ENCODE measurements at places on chromosomes 5 and 9.

DNA sequence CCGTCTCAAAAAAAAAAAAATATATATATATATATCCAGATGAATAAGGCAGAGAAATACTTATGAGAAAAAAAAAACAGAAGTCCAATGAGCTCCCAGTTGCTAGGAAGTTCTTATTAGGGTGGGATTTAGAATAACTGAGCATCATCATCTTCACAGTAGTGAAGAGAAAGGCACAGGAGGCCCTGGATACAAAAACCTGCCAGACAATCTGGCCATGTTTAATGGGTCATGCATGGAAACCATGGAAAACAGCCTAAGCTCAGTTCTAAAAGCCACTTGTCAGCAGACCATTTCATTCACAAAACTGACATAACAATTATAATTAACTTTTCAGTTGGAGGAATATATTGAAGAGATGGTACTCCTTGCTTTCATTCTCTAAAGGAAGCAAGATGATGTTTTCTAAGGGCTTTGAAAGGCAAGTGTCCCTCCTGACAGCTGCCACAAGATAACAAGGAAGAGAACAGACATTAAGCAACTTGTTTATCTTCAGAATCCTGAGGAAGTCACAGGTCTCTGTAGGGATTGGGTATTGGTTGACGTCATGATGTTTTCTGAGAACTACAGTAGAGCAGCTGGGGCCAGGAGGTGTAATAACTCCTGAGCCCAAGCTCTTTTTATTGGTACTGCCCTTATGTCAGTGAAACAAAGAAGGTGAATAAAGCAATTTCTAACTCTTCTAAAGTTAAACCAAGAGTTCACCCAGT, 463.1 kb downstream of the DMAC1 start:
- no peak for DNase-seq

GRCh38 chr9:14270358-14271092, 43.4 kb downstream of the NFIB start:
- DNase-seq, result no peak

- no peak for DNase-seq
Measured at GRCh38 chr5:143083006-143083405, 312.8 kb downstream of the ARHGAP26 start.

GRCh38 chr5:3598207-3598606, 2.6 kb downstream of the IRX1 start:
- DNase-seq, result no peak

GRCh38 chr9:132768932-132769905, 99.0 kb downstream of the GTF3C4 start:
- no peak for DNase-seq

- DNase-seq, result no peak
Measured at GRCh38 chr9:33202552-33203201, 35.5 kb upstream of the B4GALT1 start.

GRCh38 chr5:131720714-131721113, 76.1 kb downstream of the FNIP1 start:
- DNase-seq, result no peak

GRCh38 chr5:128084228-128085167, 932 bp downstream of the SLC12A2 start:
- DNase-seq, result no peak

- no peak for DNase-seq
Measured at GRCh38 chr5:95884017-95884325, 61.4 kb upstream of the GLRX start.
